Hepatocyte (in vitro differentiated cells): ENCODE measurements at places on chromosomes 6 and 20.

- no peak for DNase-seq
- no peaks in the 10 kb centered on the region for H3K36me3 ChIP-seq
- no peak overlapping the region for H3K4me3 ChIP-seq
- H3K27me3 ChIP-seq = no peaks in the 10 kb centered on the region
These were observed 390.6 kb upstream of the PLCB4 start for GRCh38 chr20:8678098-8678776.

DNA sequence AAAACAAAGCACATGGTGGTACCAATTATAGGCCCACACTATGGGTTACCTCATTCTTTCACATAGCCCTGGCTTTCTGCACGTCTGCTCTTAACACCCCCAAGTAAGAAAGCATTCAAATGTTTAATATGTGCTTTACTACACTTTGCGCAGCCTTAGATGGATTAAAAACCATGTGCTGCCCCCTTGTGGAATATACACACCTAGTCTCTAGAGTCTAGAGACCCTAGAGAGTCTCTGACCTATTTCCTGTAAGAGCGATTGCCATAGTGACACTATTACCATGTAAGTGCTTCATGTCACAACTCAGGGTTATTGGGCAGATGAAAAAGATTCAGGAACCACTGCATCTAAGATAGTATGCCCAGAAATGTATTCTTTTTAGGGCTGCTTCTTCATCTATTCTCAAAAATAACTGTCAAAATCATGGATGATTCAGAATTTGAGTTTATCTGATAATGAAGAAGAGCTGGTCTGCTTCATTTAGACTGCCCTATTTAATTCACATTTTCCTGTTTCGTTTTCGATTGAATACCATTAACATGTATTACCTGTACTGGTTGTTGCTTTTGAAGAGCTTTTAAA is 186.3 kb downstream of the ADGB start:
- H3K27me3 ChIP-seq = no peaks in the 10 kb centered on the region
- H3K27ac ChIP-seq = no peak overlapping the region
- no peaks in the 10 kb centered on the region for H3K36me3 ChIP-seq
- H3K4me3 ChIP-seq = no peak overlapping the region
- no peaks in the 10 kb centered on the region for H3K4me1 ChIP-seq
- peak; percentile 49 for DNase-seq

- no peaks in the 10 kb centered on the region for H3K36me3 ChIP-seq
- no peak for DNase-seq
- H3K4me1 ChIP-seq = peaks cover 43% of the 10 kb centered on the region
- no peak overlapping the region for H3K27ac ChIP-seq
These were observed 45.8 kb upstream of the PIM1 start for GRCh38 chr6:37123957-37124729.

DNA sequence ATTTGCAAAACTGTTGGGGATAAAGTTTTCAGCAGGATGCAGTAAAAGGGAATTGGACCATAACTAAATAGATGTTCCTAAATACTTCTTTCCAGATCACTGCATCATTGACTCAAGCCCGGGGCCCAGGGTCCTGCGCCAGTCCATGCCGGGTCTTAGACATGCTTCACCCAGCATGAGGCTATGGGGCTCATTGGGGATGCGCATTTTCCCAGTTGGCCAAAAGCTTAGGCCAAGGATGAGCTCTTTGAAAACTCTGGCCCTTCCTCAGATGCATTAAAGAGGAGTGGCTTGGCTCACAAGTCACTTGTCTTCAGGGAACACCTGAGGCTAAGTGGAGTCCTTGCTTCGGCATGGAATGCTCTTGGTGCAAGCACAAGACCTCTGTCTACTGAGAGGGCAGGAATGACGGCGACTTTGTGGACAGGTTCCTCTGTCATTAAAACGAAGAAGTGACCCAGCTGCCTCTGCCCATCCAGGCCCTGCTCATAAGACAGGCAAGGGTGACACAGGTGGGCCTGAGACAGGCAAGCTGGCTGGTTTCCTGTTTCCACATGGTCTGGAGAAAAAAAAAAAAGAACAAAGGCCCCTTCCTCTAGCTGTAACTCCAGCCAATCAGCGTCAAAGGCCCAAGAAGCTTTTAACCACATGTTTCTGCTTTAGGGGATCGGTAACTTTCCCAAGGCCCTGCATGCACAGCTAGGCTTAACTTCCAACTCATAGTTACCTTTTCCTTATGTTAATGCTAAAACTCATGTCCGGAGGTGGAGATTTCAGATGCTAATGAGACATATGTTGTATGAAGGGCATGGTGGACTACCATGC is 81.4 kb upstream of the CDH4 start:
- H3K27me3 ChIP-seq = peaks cover 28% of the 10 kb centered on the region
- no peak overlapping the region for H3K4me3 ChIP-seq
- no peak overlapping the region for H3K27ac ChIP-seq
- no peaks in the 10 kb centered on the region for H3K36me3 ChIP-seq
- DNase-seq = no peak

GRCh38 chr6:124066946-124067552 is 263.4 kb downstream of the NKAIN2 start:
- H3K27ac ChIP-seq = no peak overlapping the region
- no peak for DNase-seq
- H3K27me3 ChIP-seq = no peaks in the 10 kb centered on the region
- no peaks in the 10 kb centered on the region for H3K4me1 ChIP-seq
- H3K4me3 ChIP-seq = no peak overlapping the region

- no peak overlapping the region for H3K4me3 ChIP-seq
- H3K27ac ChIP-seq = no peak overlapping the region
- no peaks in the 10 kb centered on the region for H3K27me3 ChIP-seq
- H3K4me1 ChIP-seq = no peaks in the 10 kb centered on the region
These were observed 8.6 kb upstream of the CLIC5 start for GRCh38 chr6:46024124-46024769.

DNA sequence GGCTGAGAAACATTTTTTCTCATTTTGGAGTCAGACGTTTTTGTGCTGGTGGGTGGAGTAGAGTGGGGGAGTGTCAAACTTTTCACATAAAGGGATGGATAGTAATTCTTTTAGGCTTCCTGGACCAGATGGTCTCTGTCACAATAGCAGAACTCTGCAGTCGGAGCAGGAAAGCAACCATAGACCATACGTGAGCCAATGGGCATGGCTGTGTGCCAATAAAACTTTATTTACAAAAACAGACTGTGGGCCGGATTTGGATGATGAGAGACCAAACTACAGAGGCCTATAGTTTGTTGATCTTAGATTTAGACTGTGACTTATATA is 70.8 kb upstream of the SLC22A23 start:
- H3K27ac ChIP-seq = no peak overlapping the region
- H3K4me3 ChIP-seq = no peak overlapping the region
- peaks cover 3% of the 10 kb centered on the region for H3K4me1 ChIP-seq
- H3K36me3 ChIP-seq = no peaks in the 10 kb centered on the region
- no peak for DNase-seq
- H3K27me3 ChIP-seq = no peaks in the 10 kb centered on the region

DNA sequence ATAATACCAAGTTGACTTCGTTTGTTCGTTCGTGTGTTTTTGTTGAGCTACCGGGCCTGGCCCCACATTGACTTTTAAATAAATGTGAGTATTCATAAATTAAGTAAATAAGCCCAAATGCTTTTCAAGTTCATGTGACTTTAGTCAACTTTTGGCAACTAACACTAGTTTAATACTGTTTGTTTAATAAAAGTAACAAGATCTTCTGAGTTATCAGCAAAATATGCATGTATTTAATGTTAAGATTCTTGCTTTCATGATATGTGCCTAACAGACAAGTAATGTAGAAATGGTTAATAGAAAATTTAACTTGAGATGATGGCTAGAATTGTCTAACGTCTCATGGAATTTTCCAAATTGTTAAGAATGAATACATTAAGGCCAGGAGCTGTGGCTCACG is 38.7 kb upstream of the ECI2 start:
- H3K4me3 ChIP-seq = no peak overlapping the region
- H3K4me1 ChIP-seq = no peaks in the 10 kb centered on the region
- no peaks in the 10 kb centered on the region for H3K27me3 ChIP-seq
- H3K27ac ChIP-seq = no peak overlapping the region

- no peak for DNase-seq
- no peaks in the 10 kb centered on the region for H3K4me1 ChIP-seq
- H3K27ac ChIP-seq = no peak overlapping the region
- no peak overlapping the region for H3K4me3 ChIP-seq
- H3K27me3 ChIP-seq = no peaks in the 10 kb centered on the region
These were observed 288.2 kb downstream of the CENPW start for GRCh38 chr6:126628125-126628524.

DNA sequence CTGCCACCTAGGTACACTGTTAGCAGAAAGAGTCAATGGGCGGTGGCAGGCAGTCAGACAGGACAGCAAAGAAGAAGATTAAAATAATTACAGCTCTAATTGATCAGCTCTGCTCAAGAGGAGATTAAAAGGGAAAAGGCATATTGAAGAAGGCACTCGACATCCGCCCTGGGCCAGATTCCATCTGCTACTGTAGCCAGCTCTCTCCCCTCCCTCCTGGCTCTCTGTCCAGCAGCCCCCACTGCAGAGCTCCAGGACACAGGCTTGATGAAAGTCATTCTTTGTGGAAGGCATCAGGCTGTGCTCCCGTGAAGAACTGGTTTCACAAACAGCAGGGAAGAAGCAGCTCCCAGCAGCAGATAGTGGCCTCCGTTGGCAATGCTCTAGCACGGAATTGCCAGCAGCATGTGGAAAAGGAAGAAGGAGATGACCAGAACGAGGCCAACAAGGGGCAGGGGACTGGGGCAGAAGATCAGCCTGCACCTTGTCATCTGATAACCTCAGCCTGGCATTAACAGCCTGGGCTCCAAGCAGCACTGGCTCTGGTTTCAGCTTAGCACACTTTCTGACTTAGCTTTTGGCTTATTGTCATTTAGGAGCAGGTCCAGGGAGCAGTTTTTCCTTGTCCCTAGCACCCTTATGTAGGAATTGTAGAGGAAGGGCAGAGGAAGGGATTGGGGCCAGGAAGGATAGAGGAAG is 465.9 kb downstream of the KIF16B start:
- no peak overlapping the region for H3K4me3 ChIP-seq
- H3K4me1 ChIP-seq = peaks cover 5% of the 10 kb centered on the region
- H3K27ac ChIP-seq = no peak overlapping the region
- no peaks in the 10 kb centered on the region for H3K36me3 ChIP-seq

DNA sequence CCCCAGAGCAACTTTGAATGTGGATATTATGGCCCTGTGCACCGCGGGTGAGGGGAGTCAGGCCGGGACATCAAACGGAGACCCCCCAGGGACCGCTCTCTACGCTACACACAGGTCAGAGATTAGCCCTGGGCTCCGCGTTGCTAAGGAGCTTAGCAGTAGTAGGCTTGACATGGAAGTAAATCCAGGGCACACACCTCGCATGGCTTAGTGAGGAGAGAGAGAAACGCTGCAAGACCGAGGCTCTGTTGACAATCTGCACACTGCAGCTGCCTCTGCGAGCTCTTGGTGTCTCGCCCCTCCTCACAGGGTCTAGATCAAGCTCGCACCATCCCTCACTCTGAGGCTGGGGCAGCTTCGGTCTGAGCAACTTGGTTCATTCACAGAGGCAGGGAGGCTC is 116.1 kb upstream of the CDH4 start:
- peaks cover 36% of the 10 kb centered on the region for H3K27me3 ChIP-seq
- H3K36me3 ChIP-seq = no peaks in the 10 kb centered on the region
- H3K4me3 ChIP-seq = no peak overlapping the region
- no peaks in the 10 kb centered on the region for H3K4me1 ChIP-seq
- no peak for DNase-seq
